ENCODE measurements at places on chromosomes 1 and 21. TPM values are rescaled to one million over a fixed set of nuclear protein-coding genes. Genes with fewer than 3 reads are reported as not detected.

Gene PDC
- total RNA-seq, result not detected

Gene PIGV
- 6.1 TPM for total RNA-seq

Gene CELA3B
- total RNA-seq, result not detected

Gene TMPRSS2
- total RNA-seq, result 0.08 TPM

Gene DENND2C
- total RNA-seq, result 0.62 TPM

Gene SGIP1
- total RNA-seq, result not detected

Gene BACH1
- total RNA-seq, result 7.7 TPM

Gene TP53BP2
- 31.2 TPM for total RNA-seq

Gene OR2L5
- not detected for total RNA-seq

Gene SNAPIN
- total RNA-seq, result 56.0 TPM

Gene KLHDC8A
- total RNA-seq, result 0.74 TPM

Gene TSSK3
- 0.18 TPM for total RNA-seq

Gene TTLL7
- 3.6 TPM for total RNA-seq

Gene AGT
- 0.13 TPM for total RNA-seq

Gene OXCT2
- 0.49 TPM for total RNA-seq

Gene B3GALNT2
- 21.4 TPM for total RNA-seq

Gene PLA2G2C
- total RNA-seq, result not detected

Gene C1orf50
- total RNA-seq, result 2.1 TPM

Gene CD84
- total RNA-seq, result not detected

Gene GPA33
- total RNA-seq, result not detected
